ENCODE measurements at places on chromosomes 5 and 9.
A peak's percentile ranks its signal among the peaks of the same experiment; 100 is the strongest.

DNA sequence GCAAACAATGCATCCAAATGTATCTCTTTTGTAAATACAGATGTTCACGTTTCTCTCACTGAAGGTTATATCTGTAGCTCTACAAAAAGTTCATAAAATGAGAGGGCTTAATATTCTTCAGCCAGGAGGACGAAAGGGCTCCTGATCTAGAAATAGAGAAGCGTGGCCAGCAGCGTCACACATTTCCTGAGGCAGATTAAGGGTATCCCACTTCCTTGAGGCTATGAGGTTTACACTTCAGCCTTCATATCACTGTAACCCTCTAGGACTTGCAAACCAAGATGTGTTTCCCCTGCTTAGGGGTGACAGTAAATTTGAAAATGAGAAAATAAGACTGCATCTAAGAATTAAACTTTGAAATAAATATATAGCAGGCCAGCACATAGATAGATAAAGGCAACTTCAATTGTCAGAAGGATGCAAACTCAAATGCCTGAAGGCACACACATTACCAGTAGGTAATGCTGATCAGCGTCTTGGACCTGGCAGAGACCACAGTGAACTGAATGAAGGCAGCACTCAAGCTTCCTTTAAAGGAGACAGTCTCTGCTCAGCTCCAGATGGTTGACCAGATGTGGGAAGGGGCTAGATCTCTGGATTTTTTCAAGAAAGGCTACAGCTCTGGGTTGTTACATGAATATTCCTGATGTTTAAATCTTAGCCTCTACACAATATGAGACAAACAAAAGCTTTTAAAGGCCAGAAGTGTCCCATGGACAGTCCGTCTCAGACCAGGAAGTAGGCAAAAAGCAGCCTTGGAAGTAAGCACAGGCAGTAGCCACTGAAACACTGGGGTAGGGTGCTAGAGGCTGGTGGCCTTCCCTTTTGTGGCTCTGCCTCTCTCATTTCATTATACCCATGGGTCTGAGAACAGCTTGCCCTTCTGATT, 197.7 kb downstream of the MCTP1 start:
- peak; percentile 65 for DNase-seq

DNA sequence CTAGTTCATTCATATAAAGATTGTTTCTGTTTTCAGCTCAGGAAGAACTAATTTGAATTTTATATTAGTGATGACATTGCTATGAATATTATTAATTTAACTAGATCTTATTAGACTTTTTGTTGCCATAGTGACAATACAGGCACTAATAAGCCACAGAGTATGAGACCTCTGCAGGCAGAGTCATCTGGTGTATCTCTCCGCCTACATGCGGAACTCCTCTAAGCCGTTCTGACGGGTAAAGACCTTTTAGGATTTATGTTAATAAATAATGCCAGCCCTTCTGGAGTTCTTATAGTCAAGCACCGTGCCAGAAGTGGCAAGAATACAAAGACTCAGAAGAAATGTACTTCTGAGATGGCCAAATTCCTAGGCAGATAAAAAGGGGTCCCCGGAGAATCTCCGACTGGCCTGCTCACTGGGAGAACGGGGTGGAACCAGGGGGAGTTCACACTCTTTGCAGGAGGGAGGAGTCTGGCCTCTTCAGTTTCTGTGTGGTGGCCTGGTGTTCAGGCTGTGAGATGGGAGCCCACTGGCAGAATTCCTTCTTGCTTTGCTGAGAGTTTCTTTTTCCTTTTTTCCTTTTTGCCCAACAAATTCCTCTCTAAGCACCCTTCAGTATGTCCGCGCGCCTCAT, 85.1 kb upstream of the IL12B start:
- DNase-seq, result no peak

- DNase-seq, result no peak
Measured at GRCh38 chr9:91811024-91811909, 138.8 kb downstream of the ROR2 start.

GRCh38 chr5:34804913-34805312, 34.1 kb upstream of the TTC23L start:
- no peak for DNase-seq

DNA sequence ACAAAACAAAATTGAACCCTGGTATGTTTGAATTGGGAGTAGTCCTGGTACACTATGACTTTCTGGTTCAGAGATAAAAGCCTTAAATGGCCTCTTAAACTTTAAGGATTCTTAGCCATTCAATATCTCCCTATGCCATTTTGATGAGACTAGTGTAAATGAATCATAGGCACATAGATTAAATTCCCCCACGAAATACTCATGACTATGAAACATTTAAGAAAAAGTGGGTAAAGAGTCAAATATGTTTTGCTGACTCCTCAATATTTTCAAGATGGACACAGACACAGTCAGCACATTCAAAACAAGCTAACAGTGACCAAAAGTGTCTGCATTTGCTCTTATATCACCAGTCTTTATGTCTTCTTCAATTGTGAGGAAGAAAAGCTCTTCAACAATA, 278.3 kb downstream of the PDE4D start:
- no peak for DNase-seq

DNA sequence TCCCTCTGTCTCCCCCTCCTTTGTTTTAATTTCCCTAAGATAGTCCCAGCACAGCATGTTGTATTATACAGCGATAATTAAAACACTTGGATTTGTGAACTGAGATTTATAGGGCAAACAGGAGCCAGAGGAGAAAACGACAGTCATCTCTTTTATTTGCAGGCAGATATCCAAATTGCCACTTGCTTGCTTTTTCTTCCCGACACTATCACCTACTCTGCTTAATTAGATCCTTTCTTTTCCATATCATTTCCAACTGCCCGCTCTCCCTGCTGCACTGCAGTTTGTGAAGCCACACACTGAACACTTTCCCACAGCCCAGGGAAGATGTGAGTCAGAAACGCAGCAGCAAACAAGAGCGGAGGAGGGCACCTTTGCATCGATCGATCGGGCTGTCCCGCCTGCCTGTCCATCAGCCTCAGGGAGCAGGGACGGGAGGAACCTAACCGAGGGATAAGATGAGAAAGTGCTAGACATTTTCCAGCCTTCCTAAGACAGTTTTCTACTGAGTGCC, 35.8 kb upstream of the SPRY4 start:
- no peak for DNase-seq

- DNase-seq, result no peak
Measured at GRCh38 chr9:138066049-138066448, 188.5 kb downstream of the CACNA1B start.

- no peak for DNase-seq
Measured at GRCh38 chr5:101574017-101574416, 670.9 kb upstream of the ST8SIA4 start.

GRCh38 chr5:163309914-163310313, 127.5 kb upstream of the CCNG1 start:
- peak; percentile 1 for DNase-seq

DNA sequence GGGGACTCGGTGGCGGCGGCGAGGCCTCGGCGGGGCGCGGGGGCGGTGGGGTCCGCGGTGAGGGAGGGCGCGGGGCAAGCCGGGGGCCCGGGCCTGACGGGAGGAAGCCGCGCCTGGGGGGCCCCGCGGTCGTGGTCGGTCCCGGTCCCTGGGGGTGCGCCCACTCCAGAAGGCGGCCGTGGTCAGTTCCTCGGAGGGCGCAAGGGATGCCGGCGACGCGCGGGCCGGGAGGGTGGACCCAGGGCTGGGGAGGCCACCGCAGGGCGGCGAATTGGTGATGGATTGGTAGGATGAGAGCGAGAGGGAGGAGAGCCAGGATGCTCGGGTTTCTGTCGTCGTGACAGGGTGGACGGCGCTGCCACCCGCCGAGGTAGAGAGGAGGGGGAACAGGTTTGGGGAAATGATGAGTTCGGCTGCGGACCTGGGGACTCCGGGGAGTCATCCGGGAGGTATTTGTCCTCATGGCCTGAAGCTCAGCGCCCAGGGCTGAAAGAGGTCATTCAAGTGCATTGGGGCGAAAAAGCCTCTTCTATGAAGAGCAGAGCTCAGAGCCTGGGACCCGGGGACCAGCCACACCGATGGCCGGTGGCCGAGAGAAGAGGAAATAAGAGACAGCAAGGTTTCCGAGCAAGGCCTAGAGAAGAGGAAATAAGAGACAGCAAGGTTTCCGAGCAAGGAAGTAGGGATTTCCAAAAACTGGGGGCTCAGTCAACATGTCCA, 557 bp downstream of the GNG10 start:
- DNase-seq, result peak; percentile 40

DNA sequence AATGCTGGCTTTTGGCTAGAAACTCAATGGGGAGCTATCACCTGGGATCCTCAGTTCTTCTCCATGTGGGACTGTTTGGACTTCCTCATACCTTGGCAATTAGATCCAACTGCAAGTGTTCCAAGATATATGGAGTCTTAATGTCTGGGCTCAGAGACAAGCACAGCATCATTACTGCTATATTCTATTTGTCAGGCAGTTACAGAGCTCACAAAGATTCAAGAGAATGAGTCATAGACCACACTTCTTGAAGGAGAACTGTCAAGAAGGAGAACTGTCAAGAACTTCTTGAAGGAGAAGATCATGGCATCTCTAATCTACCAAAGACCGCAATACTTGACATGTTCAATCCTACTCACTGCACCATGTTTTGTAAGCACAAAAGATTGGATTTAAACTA, 106.8 kb upstream of the NREP start:
- DNase-seq, result peak; percentile 38

DNA sequence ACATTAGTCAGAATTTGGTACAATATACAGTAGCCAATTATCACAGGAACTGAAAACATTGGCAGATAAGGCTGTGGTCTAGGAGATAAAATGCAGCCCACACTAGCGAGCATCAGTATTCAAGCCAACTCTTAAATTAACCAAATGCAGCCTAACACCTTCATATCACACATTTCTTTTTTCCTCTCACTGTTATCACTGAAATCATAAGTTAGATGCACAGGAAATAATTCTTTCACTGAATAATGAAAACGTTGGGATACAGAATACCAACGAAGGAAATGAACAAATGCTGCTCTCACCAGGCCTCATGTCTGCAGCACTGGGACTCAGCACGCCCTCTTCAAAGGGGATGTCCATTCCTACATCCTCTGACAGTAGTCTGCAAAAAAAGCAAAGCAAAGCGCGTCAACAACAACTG, 109.1 kb upstream of the PCA3 start:
- no peak for DNase-seq

- peak; percentile 59 for DNase-seq
Measured at GRCh38 chr9:14769230-14769571, 46.7 kb upstream of the CER1 start.

DNA sequence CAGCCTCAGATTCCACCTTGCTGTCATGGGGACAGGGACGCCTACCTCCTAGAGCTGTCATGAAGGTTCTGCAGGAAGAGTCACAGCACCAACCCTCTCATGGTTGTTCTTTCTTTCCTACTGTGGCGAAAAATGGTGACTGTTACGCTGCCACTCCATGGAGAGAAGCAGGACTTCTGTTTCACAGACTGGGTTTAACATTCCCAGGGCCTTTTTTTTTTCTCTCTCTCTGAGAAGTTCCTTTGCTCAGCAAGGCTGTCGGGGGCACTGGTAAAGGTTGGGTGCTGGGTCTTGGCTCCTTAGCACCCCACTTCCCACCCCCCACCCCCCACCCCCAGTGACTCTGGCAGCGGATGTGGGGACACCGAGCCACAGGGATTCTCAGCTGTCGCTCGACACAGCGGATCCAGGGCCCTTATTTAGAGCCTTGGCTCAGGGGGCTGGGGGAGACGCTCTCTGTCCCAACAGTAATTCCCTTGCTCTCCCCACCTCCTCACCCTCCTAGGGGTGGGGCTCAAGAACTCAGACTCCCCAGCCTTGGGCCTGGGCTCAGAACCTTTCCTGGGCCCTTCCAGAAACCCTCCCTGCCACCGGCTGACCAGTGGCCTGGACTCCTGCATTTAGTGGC, 34.4 kb downstream of the DUSP1 start:
- no peak for DNase-seq

DNA sequence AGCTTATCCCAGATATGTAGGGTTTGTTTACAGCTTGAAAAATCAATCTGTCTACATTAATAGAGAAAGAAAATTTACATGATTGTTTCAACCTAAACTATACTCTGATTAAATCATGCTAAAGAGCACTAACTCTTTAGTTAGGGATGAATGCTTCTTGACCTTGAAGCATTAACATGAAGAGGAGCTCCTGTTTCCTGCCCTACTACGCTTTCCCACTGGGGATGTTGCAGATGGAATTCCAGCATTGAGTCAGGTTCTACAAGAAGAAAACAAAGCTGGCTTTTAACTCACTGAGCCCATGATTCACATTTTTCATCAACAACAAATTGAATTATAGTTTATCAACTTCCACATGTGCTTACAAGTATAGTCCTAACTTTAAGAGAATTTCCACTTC, 471.3 kb downstream of the TMEM232 start:
- DNase-seq, result no peak

DNA sequence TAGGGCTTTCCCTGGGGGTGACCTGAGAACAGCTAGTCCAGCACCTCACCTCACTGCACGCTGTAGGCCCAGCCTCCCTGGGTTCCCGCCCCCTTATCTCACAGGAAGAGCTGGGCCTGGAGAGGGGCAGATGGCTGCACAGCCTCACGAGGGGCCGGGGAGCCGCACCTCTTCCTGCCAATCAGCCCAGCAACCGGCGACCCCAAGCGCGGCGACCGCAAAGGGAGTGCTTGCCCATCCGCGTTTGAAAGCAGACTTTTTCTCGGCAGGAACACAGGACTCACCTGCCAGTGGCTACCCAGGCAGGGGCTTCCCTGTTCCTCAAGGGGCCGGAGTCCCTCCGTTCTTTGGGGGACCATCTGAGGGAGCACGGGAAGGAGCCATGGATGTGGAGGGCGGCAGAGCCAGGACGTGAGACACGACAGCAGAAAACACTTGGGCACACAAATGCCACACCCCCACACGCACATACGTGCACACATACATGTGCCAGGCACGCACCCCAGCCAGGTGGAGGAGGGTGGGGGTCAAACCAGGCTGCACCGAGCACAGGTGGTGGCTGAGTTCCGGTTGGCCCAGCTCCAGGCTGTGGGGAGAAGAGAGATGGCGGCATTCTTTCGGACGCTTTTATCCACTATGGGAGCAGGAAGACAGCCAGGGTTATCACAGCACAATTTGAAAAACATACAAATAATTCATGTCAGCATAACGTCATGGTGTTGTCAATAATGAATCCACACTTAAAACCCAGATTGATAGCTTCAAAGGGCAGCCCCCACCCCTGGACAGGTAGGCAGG, 11.3 kb downstream of the TMEM250 start:
- DNase-seq, result no peak

DNA sequence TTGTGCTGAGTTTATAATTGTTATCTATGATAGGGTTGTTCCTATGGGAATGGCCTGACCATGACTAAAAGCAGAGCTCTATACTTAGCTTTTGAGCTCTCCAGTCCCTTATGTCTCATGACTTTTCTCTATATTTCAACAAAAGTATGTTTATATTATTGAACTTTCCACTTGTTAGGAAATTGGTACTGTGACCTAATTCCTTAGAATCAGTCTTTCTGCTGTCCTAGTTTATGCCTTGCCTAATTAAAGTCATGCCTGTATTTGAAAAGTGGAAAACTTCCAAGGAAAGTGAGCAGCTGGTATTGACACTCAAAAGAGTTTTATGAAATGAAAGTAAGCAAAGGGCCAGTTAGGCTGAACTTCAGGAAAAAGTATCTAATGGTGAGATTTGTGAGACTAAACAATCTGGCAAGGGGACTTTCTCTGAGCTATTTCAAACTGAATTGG, 68.6 kb downstream of the XRCC4 start:
- DNase-seq, result no peak

GRCh38 chr9:130150779-130151382, 21.3 kb upstream of the NCS1 start:
- no peak for DNase-seq

GRCh38 chr5:68418201-68418600, 202.6 kb downstream of the PIK3R1 start:
- no peak for DNase-seq

Measured in NB4 (cell line).